Right cardiac atrium (tissue), 5 donors: ENCODE measurements at places on chromosomes 6 and 20. TPM values are rescaled to one million over a fixed set of nuclear protein-coding genes. Genes with fewer than 3 reads are reported as not detected.

Gene EBF4
- polyA plus RNA-seq: 4.8 TPM

Gene CTAGE9
- polyA plus RNA-seq: not detected

Gene NKAIN2
- polyA plus RNA-seq: 1.5 TPM

Gene CCN6
- polyA plus RNA-seq: not detected

Gene GGT7
- 14.8 TPM for polyA plus RNA-seq

Gene ZKSCAN3
- 1.7 TPM for polyA plus RNA-seq

Gene APOBEC2
- polyA plus RNA-seq: 137 TPM

Gene PRICKLE4
- polyA plus RNA-seq: 1.7 TPM

Gene OTOR
- polyA plus RNA-seq: not detected

Gene PSORS1C2
- polyA plus RNA-seq: not detected

Gene CCR6
- polyA plus RNA-seq: not detected

Gene LIME1
- 2.7 TPM for polyA plus RNA-seq

Gene TUBB2B
- 4.7 TPM for polyA plus RNA-seq

Gene BHLHE23
- polyA plus RNA-seq: not detected

Gene LBP
- 0.84 TPM for polyA plus RNA-seq

Gene RBBP8NL
- not detected for polyA plus RNA-seq

Gene TREML2
- polyA plus RNA-seq: 0.02 TPM

Gene LY6G6C
- polyA plus RNA-seq: 0.18 TPM

Gene OXT
- polyA plus RNA-seq: not detected

Gene TRAPPC3L
- 0.18 TPM for polyA plus RNA-seq

Gene CLIC5
- 60.5 TPM for polyA plus RNA-seq

Gene FAM209A
- polyA plus RNA-seq: not detected
